ENCODE measurements at places on chromosomes 3 and 15. TPM values are rescaled to one million over a fixed set of nuclear protein-coding genes. Genes with fewer than 3 reads are reported as not detected.
A peak's percentile ranks its signal among the peaks of the same experiment; 100 is the strongest.

GRCh38 chr3:38148311-38148882, 9.9 kb downstream of the MYD88 start:
- no peak for DNase-seq

DNA sequence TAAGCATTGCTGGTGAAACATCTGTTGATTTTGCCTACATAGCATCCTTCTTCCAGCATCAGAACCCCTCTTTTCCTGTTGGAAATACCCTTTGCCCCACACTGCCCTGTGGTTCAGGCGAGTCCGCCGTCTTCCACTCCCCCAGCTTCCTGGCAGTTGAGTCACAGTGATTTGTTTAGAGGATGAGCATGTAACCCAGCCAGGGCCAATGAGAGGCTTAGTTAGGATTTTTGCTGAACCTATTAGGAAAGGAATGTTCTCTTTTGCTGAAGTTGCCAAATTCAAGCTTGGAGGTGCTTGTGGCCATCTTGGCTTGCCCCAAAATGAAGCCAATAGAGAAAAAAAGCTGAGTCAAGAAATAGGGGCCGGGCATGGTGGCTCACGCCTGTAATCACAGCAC, 19.0 kb upstream of the MEX3B start:
- DNase-seq = peak; percentile 90

DNA sequence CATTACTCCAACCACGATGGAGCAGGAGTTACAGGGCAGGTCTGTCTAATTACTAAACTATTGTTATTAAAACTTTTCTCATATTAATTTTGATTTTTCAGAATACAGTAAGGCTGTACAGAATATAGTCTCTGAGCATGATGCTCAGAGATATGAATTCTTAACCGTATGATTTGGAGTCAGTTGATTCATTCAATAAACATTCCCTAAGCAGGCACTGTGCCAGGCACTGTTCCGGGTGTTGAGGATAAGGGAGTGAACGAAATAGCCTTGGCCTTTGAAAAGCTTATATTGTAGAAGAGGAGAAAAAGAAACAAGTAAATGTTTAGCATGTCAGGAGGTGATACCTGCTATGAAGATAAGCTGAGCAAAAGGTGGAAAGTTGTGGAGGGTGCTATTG, 187.3 kb downstream of the KCNAB1 start:
- DNase-seq = peak; percentile 57

- no peak for DNase-seq
Observed at GRCh38 chr15:89785774-89786140, 9.6 kb downstream of the MESP2 start.

DNA sequence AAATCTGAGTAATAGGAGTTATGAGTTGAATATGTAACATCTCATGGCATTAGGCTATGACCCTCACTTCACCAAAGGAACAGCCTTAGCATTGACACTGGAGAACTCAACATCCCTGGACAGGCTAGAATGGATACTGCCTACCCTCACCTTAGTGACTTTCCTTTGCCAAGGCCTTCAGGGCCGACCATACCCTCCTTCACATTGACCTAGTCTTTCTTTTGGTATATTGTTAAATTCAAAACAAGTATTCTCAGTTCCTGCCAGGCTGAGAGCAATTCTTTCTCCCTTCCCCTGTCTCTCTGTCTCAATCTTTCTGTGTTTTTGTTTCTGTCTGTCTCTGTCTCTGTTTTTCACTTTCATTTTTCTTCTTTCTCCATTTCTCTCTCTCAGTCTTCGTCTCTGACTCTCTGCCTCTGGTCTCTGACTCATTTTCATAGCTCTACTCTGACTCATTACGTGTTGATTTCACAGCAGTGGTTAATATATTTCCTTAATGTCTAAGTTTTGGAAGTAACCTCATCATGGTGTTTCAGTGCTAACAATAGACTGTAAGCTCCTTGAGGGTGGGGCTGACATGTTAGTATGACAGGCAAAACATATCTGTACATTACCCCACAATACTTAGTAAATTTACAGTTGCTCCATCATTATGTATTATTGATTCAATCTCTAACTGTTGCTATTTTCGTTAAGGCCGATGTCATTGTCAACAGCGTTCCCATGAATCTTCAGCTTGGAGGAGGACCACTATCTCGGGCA, 32.5 kb downstream of the PARP15 start:
- peak; percentile 88 for DNase-seq

GRCh38 chr3:101817992-101818391, 31.3 kb upstream of the NFKBIZ start:
- DNase-seq = no peak

DNA sequence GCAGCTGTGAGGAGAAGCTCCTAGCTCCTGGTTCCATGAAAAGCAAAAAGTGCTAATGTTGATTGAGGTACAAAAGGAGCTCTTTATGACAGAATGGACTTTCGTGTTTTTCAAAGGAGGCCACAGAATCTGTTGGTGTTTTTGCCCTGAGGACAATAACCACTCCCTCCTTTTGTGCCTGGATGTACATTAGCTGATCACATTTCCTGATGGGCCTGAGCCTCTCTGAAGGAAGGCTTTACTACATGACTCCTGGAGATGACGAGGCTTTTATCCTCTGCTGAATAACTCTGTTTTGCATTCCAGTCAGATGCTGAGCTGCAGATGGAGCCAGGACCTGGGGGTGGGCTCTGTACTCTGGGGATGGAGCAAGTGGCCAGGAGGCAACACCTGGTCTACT, 301.9 kb downstream of the CACNA2D3 start:
- DNase-seq = no peak

DNA sequence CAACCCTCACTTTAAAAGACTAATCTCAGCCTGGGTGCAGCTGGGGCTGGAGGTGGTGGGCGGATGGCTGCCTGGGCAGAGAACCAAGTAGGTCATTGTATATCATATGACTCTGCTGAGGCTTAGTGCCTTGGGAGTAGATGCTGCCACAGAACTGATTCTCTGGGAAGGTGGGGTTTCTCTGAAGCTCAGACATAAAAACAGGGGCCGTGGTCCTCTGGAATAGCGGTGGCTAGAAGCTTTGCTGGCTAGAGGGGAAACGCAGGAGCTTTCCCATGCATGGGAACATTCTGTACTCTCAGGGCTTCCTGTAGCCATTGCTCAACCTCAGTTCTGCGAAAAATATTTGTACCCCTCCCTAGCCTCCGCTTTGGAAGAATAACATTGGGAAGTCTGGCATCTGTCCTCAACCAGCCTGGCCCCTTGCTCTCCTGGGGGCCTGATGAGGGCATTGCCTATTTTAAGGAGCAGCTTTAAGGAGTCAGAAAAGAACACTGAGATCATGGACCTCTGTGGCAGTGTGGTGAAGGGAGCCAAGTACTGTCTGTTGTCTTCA, 14.7 kb downstream of the TIMP4 start:
- peak; percentile 91 for DNase-seq

DNA sequence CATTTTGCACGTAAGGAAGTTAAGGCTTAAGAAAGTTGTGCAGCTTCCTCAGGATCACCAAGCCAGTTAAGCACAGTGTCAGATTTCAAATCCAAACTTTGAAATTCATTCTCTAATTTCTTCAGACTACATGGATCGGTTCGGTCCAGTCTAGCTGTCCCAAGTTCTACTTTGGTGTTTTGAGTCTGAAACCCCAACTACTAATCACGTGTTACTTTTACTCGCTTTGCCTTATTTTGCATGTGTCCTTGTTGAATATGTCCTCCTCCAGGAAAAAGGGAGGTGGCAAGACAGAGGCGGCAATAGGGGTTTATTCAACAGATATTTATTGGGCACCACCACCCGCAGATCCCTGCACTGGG, 522 bp upstream of the GXYLT2 start:
- peak; percentile 83 for DNase-seq

DNA sequence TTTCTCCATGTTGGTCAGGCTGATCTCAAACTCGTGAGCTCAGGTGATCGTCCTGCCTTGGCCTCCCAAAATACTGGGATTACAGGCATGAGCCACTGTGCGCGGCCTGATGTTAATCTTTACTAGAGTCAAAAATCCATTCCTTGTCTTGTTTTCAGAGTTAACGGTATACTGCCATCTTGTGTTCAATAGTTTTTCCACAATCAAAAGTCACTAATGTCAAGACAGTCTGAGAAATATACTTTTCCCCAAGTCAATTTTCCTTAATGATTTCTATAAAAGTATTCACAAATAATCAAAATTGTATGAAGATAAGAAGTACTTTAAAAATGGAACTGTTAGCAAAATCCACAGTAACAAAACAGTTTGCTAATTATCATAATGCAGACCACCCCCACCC, 8.5 kb downstream of the CRBN start:
- DNase-seq = no peak

GRCh38 chr3:106172780-106173179, 304.0 kb upstream of the CBLB start:
- DNase-seq = no peak

DNA sequence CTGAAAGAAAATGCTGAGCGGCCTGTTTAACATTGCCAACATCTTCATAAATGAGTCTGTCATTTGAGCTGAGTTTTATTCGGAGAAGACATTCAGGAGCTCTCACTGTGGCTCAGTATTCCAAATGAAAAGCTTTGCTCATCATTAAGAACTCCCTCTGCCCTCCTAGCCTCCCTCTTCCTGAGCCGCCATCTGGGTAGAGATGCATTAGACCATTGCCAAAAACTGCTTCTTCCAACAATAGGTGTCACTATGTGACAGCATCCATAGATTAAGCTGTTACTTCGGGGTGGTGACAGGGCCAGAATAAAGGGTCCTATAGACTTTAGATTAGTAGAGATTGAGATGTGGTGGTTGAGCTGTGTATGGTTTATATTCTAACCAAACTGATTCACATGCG, 501.4 kb upstream of the NR2F2 start:
- no peak for DNase-seq

DNA sequence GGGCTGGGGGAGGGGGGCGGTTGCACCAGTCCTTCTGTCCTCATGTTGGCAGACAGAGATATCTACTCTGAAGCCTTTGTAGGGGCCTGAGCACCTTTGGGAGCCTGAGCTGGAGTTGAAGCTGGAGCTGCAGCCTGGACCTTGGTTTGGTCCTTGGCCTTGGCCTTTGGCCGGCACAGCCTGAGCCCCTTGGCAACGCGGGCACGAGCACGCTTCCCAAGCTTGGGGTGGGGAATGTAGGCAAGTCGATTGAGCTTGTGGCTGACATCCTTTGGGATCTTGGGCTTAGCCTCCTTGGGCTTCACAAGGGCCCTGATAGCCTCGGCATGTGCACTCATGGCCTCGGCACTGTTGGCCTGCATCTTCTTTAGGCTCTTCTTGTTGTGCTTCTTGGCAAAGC, 8.1 kb upstream of the ST6GAL1 start:
- no peak for DNase-seq

GRCh38 chr3:61111825-61112224, 139.4 kb downstream of the FHIT start:
- no peak for DNase-seq

DNA sequence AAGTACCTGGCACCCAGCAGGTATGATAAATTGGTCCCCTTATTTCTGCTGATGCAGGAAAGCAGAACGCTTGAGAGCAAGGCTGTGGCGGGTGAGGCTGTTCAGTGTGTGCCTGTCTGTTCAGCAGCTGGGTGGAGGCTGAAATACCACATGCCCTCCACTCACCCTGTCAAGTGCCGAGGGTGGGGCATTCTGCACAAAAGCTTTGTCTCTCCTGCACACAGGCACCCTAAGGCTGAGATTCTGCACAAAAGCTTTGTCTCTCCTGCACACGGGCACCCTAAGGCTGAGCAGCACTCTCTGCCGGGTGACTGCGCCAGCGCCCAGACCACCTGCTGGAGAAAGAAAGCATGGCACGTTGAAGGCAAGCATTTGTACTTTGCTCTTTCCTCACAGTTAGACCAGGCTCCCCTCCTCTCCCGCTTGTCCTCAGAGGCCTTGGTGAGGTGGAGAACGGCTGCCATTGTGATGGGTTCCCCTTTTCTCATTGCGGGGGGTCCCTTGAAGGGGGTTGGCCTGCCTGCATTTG, 97.5 kb downstream of the BDH1 start:
- DNase-seq = no peak

DNA sequence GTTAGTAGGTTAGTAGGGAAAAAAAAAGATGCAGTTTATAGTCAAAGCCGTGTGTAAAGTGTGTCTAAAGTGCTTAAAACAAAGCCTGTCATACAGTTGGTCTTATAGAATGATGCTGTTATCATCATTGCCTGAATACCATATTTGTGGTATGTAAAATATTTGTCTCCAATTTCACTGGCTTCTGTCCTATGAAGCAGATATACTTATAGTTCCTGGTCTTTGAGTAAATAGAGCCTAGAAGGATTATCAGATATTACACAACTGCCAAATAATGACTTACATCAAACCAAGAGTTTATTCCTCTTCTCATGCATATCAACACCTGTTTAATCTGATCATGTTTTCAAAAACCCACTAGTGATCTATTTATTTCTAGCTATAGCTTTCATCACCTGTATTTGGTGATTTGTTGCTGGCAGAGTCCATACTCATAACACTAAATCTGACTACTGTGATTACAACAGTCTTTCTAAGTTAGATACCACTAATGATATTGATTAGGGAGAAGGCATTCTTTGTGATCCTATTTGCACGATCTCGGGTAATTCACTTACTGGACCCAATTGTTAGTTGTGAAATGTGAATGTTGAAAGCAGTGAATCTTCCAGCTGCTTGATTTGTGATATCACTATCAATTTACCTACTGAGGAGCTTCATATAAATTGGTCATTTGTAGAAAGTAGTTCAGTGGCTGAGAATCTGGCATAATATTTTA, 413.7 kb downstream of the LPP start:
- DNase-seq = no peak

GRCh38 chr3:186985661-186986364, 55.5 kb downstream of the ST6GAL1 start:
- DNase-seq = no peak

- DNase-seq = no peak
Observed at GRCh38 chr3:138328341-138328740, 1.3 kb downstream of the NME9 start.

- DNase-seq = no peak
Observed at GRCh38 chr3:113615976-113616375, 80.5 kb downstream of the USF3 start.

DNA sequence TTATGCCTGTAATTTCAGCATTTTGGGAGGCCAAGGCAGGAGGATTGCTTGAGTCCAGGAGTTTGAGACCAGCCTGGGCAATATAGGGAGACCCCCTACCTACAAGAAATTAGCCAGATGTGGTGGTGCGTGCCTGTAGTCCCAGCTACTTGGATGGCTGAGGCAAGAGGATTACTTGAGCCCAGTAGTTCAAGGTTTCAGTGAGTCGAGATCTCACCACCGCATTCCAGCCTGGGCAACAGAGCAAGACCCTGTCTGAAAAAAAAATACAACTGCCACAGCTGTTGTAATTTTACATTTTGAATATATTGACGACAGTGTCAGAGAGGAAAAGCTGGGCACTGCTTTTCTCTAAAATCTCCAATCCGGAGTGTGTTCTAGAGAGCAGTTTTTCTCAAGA, 21.2 kb downstream of the TATDN2 start:
- no peak for DNase-seq

GRCh38 chr15:39198044-39199000, 382.6 kb upstream of the THBS1 start:
- no peak for DNase-seq

GRCh38 chr3:173785004-173785403, 387.5 kb downstream of the NLGN1 start:
- no peak for DNase-seq

Gene OR5K2
- total RNA-seq = not detected

Gene SLC22A13
- total RNA-seq = 0.29 TPM

Gene COL8A1
- 720 TPM for total RNA-seq

Gene SOX14
- not detected for total RNA-seq

Gene CYP1A2
- total RNA-seq = not detected

Gene ERC2
- 0.36 TPM for total RNA-seq

Gene HRH1
- 12.4 TPM for total RNA-seq

Gene ADAMTS9
- total RNA-seq = 2.7 TPM

Gene CAPN3
- total RNA-seq = 1.1 TPM

Gene SLC12A1
- total RNA-seq = not detected

Gene XYLB
- 12.4 TPM for total RNA-seq

Gene BUB1B
- 2.2 TPM for total RNA-seq

Data from osteoblast (primary cell).